ENCODE measurements at places on chromosomes 6 and 20.

GRCh38 chr6:24517659-24518543 lies 23.1 kb downstream of the ALDH5A1 start:
- no peak for DNase-seq

- no peak for DNase-seq
These were observed 187.3 kb downstream of the GPX5 start for GRCh38 chr6:28712982-28713381.

DNA sequence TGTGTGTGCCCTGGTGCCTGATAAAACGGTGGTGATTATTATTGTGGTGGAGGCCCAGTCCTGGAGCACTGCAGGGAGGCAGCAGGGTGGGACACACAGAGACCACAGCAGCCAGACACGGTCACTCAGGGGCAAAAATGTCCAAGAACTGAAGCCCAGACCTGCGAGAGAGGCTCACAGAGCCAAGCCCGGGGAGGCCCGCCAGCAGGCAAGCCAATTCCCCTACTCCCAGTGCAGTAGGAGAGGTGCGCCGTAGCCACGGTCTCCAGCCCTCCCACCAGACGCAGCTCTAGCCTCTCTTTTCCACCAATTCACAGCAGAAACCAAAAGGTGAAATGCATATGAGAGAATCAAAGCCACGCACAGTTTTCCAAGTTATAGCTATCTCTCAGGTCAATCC lies 179.4 kb upstream of the TAB2 start:
- no peak for DNase-seq

DNA sequence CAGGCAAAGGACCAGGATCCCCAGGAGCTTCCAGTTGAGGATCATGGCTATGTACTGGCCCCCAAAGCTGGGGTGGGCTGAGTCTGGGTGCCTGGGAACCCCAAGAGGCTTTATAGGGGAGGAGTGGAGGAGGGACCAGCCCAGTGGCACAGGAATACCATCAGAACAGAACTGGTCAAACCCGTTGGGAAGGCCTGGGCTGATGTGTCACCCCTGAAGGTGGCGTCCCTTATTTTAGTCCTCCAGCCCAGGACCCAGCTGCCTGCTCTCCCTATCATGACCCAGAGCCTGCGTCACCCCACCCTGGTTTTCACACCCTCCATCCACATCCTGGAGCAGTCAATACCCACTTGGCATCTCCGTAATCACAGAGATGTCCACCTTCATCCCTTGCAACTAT lies at the start of gene PSORS1C2:
PSORS1C2 (minus strand) TSS at position 85 of the 400 bp plus-strand sequence; CDS start at position 45, 40 bp downstream.
- DNase-seq, result no peak

DNA sequence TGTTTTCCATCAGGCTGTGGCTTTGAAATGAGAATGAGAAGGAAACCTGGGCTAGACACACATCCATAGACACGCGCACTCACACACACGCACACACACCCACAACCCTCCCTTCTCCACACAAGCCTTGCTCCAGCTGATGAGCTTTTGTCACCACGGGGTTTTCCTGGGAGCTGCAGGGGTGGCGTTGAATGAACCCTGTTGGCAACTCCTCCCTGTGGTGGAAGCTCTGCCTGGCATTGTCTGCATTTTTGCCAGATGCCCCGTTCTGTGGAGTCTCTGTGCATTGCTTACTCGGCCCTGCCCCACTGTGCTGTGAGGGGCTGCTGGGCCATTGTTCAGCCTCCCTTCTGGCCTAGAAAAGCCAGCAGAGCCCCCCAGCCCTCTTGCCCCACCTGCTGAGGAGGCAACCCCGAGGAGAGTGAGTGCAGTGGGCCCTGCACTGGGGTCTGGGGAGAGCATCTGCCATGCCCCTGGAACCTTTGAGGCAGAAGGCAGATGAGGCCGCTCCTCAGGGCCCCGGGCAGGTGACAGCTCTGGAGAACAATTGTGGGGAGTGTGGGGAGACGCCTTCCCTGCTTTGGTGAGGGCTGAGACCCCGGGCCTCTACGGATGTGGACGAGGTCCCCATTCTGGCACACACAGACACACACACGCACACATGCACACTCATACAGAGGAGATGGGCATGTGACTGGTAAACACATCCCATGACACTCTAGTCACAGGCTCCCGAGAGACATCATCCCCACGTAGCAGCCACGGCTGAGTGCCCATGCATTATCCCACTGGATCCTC lies 9.9 kb downstream of the ADIG start:
- DNase-seq, result no peak

DNA sequence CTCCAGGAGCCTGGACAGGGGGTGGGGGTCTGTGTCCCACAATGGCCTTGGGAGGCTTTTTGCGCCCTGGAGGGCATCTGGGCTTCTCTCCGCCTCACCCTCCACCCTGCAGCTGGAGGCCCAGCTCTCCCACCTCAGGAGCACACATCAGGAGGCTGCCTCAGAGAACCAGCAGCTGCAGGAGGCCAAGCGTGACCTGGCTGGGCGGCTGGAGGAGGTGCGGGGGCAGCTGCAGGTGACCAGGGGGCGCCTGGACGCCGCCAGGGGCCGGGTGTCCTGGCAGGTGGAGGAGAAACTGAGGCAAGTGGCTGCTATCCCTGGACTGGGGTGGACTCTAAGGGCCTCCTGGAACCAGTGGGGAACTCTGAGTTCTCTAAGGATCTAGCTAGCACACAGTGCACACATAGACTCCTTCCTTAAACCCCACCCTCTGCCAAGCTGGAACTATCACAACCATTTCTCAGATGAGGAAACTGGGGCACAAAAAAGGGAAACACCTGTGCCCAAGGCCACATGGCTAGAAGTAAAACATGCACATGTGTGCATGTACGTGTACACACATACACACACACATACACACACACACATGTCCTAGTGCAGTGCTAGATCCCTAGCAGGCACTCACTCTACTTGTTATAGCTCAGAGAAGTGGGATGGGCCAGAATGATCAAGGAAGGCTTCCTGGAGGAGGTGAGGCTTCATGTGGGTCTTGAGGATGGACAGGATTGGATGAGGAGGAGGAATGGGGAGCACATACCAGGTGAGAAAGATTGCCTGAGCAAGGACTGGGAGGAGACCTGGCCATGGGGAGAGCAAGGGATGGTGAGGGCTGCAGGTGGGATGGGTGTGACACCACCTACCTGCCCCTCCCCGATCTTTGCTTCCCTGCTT lies 22.9 kb downstream of the RAB44 start:
- DNase-seq, result no peak

DNA sequence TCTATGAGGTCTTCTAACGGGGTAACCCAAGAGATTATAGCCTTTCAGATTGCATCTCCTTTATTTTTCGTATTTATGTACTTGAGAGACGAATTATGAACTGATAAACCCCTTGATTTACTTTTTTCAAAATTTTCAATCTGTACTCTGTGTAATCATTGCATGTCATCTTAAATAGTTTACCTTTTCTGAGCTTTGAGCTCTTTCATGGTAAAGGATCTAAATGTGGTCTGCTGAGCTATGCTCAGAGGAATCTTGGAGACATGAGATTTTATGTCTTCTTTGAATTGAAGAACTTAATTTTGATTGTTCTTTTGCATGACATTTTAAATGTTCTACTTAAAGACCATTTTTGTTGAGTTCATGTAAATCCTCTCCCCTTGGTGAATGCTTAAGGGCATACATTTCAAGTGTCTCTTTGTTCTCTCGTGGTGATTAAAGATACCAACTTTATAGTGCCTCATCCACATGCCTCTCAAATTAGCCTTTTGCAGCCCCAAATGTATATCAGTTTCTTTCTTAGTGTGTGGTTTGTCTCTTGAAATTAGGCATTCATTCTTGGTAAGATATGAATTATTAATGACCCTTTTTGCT lies 116.3 kb upstream of the SCGN start:
- no peak for DNase-seq

DNA sequence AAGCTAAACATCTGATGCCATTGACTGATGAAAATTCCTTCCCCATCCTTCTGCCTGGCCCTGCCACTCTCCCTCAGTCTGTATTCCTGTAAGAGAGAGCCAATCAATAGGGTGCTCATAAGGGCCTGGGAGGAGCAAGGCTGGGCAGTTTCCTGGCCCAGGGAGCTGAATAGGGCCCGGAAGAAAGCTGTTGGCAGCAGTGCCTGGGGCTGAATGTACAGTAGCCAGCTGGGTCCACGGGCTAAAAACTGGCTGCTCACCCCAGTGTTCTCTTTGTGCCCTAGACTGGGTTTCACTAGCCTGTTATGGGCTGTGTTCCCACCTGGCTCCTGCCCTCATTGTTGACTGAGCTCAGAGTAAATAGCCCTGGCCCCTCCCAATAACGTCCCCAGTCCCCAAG lies 1.7 kb upstream of the WFDC2 start:
- DNase-seq, result no peak

GRCh38 chr6:219641-220198 lies 72.6 kb upstream of the DUSP22 start:
- peak; percentile 85 for DNase-seq

- no peak for DNase-seq
These were observed 2.7 kb upstream of the DDR1 start for GRCh38 chr6:30881392-30882203.

GRCh38 chr6:14645841-14646240 lies 528.3 kb downstream of the CD83 start:
- no peak for DNase-seq

DNA sequence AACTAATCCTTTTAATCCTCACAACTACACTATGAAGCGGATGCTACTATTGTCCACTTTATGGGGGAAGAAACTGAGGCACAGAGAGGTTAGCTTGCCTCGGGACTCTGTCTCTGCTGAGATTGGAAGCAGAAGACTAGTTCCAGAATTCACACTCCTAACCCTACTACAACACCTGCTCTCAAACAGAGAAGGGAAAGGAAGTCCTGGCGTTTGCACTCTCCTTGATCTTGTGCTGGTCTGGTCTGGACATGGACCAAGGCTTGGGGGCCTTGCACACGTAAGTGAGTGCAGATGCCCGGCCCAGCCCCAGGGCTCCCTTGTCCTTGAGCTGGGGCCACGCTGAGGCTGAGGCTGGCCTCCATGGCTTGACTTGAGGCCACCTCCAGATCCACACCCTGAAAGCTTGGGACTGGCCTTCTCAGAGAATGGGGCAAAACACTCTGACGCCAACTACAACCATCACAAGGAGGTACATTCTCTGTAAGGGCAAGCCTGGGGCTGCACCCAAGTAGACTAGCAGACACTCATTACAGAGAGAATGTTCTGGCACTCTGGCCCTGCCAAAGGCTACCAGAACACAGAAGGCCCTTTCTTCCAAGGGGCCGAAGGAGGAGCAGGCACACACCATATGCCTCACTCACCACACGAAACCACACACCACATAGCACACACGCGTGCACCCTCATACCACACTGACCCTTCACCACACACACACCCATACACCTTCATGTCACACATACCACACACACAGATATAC lies 33.3 kb upstream of the EZR start:
- no peak for DNase-seq

DNA sequence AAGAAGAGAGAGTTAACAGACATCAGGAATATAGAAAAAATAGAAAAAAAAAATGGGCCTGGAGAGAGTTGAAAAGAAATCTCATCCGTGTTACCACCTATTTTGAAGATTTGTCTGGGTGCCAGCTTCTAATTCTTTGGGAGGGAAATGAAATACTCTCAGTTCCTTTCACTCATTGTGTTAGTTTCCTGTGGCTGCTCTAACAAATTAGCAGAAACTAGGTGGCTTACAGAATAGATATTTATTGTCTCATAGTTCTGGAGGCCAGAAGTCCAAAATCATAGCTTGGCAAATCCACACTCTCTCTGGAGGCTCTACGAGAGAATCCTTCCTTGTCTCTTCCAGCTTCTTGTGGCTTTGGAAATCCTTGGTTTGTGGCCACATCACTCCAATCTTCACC lies 225.1 kb upstream of the BTBD3 start:
- DNase-seq, result no peak

DNA sequence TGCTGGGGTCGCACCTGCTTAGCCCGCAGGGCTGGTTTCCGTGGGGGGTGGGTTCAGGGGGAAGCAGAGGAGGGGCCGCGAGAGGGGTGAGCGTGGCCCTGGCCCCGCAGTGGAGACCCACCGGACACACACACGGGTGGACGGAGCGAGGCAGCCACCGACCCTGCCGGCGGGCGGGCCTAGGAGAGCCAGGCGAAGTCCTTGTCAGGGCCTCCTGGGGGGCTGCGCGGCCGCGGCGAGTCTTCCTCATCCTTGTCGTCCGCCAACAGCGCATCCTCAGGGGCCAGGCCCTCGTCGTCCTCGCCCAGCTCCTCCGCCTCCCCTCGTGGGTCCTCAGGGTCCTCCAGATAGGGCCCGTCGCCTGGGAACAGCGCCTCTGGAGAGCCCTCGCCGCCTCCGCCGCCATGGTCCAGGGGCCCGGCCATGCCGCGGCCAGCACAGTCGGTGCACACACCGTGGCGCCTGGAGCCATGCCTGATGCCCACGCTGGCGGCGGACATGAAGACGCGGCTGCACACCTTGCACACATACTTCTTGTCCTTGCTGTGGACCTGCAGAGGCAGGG lies 7.3 kb downstream of the SLC2A4RG start:
- DNase-seq, result no peak

DNA sequence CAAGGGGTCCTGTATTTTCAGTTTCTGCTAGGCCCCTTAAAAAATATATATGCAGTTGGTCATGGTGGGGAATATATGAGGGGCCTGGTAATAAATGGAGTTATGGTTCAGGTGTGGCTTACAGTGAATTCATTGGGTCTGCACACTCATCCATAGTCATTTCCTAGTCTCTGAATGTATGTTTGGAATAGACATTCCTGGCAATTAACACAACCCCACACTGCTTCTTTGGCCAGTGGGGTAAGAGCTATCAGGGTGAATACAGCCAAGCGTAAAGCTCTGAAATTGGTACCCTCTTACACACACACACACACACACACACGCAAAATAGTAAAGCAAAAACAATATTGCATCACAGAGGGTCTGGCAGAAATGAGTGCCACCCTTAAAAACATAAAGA lies 56.5 kb downstream of the QRSL1 start:
- DNase-seq, result no peak

- DNase-seq, result no peak
These were observed 17.8 kb upstream of the HMGN4 start for GRCh38 chr6:26520237-26520849.

- peak; percentile 25 for DNase-seq
These were observed 2.6 kb downstream of the PPP1R14C start for GRCh38 chr6:150145427-150145826.

DNA sequence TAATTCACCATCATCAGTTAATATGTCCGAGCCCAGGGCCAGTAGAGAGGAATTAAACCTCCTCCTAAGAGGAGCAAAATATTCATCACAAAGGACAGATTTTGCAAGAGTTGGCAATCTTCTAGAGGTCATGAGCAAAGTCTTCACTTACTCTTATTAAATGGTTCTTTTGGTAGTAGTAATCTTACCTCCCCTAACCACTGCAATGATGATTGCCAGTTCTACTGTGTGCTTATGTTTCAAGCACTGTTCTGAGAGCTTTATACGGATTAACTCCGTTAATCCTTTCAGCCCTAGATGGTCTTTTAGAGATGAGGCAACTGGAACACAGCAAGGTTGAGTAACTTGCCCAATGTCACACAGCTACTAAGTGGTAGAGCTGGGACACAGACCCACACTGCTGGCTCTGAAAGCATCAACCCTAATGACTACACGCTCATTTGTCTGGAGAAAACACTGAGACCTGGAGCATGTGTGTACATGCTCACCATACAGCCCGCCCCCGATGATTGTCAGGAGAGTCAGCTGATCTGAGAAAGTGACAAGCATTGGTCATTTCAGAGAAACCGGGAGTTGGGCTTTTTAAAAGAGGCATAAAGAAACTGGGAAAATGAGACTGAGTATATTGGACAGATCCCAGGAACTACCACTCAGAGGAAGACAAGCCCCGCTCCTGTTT lies 276.0 kb downstream of the NRN1 start:
- DNase-seq, result peak; percentile 21

- DNase-seq, result no peak
These were observed 81.2 kb downstream of the ASXL1 start for GRCh38 chr20:32439132-32439829.

Measured in MCF 10A (cell line).